Stimulated activated CD4-positive, alpha-beta T cell treated with anti-CD3 and anti-CD28 coated beads, Interleukin-2, amount 100 ng/mL, for 24 hours (primary cell): ENCODE measurements at places on chromosomes 13 and 19.

GRCh38 chr19:46840498-46840942, 10.1 kb downstream of the AP2S1 start:
- DNase-seq = peak; percentile 57

- DNase-seq = no peak
Measured at GRCh38 chr13:113664751-113665596, 2.0 kb upstream of the GRK1 start.

- DNase-seq = no peak
Measured at GRCh38 chr19:55275851-55276719, 3.8 kb downstream of the HSPBP1 start.

GRCh38 chr19:16442386-16443276, 29.1 kb downstream of the EPS15L1 start:
- DNase-seq = no peak

DNA sequence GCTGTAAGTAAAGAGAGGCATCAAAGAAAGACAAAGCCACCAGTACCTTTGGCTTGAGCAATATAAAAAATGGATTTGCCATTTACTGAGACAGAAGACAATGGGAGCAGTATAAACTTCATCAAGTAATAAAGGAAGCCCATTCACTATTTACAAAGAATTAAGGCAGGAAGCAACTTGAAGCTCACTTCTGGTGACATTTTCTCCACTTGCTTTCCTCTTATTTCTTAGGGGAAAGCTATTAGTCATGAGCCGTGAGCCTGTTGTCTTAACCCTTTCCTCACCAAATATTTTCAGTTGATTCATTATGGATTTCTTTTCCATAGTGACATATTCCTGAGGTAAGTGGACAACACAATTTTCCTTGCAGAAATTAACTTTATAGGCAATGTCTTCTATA, 156.8 kb downstream of the DNAJC3 start:
- DNase-seq = no peak

DNA sequence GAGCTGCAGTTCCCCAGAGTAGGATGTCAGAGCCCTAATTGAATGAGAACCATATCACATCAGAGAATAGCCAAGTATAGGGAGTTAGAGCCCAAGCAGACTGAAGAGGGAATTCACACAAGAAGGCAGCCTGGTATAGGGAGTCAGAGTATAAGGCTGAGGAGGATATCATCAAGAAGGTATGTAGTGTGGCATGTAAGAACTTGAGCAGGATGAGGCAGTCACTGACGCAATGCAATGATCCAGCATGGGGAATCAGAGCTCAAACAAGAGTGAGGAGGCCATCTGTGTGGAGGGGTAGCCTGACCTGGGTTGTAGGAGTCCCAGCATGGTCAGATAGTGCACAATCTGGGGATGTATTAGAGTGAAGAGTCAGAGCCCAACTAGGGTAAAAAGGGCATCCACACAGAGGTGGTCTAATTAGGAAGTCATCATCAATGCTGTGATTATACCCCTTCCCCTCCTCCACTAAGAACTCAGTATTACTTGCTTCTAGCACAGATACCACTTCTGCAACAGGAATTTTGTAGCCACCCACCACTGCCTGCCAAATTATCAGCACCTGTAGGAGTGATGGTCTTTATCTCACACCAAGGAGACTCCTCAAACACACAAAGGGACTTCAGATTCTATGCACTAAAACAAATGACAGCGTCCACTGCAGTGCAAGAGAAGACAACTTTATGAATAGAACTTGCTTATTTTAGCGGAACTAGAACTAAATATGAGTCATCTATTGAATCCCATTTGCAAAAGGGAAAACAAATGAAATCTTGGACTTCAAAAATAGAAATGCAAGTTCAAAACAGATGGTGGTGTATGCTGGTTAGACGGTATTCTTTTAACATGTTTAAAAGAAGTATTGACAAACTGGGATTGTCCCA, 107.2 kb downstream of the FNDC3A start:
- DNase-seq = no peak

DNA sequence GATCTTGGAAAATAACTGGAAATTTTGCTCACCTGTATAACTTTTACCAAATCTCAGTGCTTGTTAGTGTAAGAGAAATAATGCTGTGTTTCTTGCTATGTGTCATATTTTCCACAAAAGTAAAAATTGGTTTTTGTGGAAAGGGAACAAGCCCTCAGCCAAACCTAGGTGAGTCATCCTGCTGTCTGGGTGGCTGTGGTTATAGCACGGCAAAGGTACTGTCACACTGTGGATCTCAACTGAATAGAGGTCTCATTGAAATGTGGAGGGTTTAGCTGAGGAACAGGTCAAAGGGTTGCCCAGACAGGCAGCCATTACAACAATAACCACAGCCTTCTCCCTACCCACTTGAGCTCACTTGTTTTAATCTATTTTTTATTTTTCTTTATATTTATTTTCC, 338.8 kb upstream of the DACH1 start:
- no peak for DNase-seq

DNA sequence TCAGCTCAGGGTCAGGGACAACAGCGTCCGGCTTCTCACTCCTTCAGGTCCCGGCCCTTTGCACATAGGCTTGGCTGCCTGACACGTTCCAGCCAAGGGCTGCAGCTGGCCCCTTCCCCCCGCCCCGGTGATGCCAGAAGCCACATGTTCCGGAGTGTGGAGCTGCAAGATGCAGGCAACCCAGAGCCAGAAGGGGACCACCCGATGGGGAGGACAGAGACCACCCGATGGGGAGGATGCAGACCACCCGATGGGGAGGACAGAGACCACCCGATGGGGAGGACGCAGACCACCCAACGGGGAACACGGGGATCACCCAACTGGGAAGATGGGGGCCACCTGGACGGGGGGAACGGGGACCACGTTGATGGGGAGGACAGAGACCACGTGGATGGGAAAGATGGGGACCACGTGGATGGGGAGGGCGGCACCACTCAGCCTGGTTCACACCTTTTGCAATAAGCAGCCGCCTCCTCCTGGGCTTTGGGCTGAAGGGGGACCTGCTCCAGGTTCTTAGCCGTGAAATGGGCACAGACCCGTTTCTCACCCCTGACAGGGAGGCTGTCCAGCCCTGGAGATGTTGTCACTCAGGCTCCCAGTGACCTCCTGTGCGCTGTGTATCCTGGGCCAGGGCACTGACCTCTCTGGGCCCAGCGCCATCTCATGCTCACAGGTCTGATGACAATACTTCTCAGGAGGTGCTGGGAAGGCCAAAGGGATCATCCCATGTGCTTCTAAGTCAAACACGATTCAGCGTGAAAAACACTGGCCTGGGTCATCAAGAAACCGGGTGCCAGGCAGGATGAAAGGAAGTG, 34.5 kb downstream of the C13orf46 start:
- no peak for DNase-seq

- DNase-seq = no peak
Measured at GRCh38 chr13:46535825-46536224, 17.1 kb upstream of the LRCH1 start.

DNA sequence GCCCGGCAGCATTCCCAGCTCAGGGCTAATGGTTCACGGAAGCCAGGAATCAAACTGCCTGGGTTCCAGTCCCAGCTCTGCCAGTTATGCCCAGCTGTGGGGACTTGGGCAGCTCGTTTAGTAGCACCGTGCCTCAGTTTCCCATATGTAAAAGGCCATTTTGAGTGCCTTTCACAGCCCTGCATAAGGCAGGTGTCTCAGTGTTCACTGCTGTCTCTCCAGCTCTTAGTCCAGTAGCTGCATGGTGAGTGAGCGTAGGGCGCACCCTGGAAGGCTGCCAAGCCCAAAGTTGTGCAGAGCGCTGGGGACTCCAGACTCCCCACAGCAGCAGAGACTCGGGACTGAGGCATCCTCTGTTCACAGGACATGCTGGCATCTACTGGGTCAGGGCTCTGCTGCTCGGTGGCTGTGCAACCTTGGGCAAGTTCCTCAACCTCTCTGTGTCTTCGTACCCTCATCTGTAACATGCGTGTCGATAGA, 5.5 kb downstream of the RPL28 start:
- DNase-seq = peak; percentile 44

DNA sequence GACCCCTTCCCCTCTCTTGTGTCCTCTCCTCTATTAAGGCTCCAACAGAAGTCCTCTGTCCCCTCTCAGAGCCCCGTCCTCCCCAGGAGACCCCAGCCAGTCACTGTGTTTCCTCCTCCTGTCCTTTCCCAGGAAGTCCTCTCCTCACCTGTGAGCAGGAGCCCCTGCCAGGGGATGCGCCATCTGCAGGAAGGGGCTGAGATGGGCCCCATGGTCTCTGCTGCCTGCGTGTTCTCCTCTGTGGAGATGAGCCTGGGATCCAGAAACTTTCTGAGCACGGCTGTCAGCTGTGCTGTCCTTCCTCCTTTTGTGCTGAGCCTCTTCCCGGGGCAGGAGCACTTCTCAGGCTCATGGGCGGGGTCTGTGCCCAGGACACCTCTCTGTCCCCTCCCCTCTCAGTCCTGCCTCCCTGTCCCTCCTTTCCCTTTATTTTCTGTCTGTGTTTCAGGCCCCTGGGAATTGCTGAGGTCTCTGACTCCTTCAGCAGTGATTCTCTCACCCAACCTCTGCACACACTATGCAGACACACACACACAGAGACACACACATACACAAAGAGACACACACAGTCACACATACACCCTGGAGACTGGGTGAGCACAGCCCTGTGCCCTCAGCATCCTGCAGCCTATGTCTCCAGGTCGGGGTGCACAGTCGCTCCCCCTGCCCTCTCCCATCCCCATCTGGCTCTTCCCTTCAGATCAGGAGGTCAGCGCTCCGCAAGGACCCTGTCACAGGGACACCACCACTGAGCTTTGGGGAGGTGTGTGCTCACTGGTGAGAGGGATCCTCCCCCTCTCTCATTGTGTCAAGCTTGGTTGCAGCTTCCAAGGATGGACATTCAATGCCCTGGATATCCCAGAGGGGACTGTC, at the start of gene CEACAM8:
Gene CEACAM8, minus strand, starts transcription at position 308 of the 873 bp plus-strand sequence. Its CDS starts 96 bp downstream, at position 212.
- no peak for DNase-seq

- DNase-seq = no peak
Measured at GRCh38 chr13:29887686-29888085, 37.3 kb upstream of the UBL3 start.

GRCh38 chr13:31204592-31204991, 4.8 kb downstream of the B3GLCT start:
- DNase-seq = no peak

- no peak for DNase-seq
Measured at GRCh38 chr13:50078895-50079654, 63.8 kb downstream of the KCNRG start.

DNA sequence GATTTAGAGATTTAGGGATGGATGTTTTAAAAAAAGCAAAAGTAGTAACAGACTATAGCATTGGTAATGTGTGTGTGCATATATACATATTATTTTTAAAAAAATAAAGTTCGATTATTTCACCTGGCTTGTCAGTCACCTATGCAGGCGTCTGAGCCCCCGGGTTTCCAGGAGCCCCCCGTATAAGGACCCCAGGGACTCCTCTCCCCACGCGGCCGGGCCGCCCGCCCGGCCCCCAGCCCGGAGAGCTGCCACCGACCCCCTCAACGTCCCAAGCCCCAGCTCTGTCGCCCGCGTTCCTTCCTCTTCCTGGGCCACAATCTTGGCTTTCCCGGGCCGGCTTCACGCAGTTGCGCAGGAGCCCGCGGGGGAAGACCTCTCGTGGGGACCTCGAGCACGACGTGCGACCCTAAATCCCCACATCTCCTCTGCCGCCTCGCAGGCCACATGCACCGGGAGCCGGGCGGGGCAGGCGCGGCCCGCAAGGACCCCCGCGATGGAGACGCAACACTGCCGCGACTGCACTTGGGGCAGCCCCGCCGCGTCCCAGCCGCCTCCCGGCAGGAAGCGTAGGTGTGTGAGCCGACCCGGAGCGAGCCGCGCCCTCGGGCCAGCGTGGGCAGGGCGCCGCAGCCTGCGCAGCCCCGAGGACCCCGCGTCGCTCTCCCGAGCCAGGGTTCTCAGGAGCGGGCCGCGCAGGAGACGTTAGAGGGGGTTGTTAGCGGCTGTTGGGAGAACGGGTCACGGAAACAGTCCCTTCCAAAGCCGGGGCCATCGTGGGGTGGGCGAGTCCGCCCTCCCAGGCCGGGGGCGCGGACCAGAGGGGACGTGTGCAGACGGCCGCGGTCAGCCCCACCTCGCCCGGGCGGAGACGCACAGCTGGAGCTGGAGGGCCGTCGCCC, 840 bp upstream of the CCNA1 start:
- DNase-seq = no peak

GRCh38 chr19:14450168-14450874, 17.2 kb downstream of the PKN1 start:
- DNase-seq = peak; percentile 75

DNA sequence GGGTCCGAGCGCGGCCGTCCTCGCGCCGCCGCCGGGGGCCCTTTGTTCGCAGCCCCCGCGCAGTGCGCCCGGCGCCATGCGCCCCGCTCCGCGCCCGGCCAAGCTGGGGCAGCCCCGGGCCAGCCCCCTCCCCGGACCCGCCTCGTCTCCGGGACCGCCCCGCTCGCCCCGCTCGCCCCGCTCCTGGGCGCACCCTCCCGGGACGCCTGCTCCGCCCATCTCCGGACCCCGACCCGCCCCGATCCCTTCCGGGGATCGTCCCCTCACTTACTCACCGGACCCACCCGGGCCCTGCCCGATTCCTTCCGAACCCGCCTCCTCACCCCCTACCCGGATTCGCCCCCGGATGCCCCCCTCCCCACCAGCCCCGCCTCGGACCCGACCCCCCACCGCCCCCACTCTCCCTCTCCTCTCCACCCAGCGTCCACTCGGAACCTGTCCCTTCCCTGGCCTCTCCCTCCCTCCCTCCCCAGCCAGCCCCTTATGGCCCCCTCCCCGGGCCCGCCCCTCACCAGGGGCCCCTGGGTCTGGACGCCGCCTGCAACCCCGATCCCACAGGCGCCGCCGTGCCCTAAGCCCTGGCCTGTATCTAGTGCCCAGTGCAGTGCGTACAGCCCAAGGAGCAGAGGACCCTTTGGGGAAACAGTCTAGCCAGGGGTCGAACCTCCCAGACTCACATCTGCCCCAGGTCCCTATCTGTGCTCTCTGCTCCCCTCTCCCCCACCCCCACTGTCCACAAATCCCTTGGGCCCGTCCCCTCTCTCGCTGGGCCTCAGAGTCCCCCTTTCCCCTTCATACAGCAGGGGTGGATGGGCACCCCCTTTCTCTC, at the start of gene CPAMD8:
Gene CPAMD8, minus strand, starts transcription at position 105 of the 829 bp plus-strand sequence. CDS start 168 bp downstream, outside the sequence.
- no peak for DNase-seq

GRCh38 chr13:113848431-113849260, 15.2 kb downstream of the GAS6 start:
- no peak for DNase-seq

GRCh38 chr13:85853161-85853894, 54.1 kb upstream of the SLITRK6 start:
- DNase-seq = no peak

DNA sequence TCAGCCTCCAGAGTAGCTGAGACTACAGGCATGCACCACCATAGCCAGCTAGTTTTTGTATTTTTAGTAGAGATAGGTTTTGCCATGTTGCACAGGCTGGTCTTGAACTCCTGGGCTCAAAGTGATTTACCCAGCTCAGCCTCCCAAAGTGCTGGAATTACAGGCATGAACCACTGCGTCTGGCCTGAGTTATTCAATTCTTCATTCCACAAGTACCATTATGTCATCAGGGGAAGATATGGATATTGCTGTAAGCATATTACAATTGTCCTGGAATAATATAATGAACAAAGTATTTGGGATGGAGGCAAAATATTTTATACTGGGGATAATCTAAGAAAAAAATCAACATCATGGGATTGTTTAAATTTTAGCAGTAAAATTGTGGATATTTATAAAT, 646.0 kb upstream of the SLITRK6 start:
- DNase-seq = no peak

GRCh38 chr13:109781384-109782065, 4.9 kb downstream of the IRS2 start:
- no peak for DNase-seq

- no peak for DNase-seq
Measured at GRCh38 chr19:33393286-33394005, 19.9 kb downstream of the CEBPG start.

GRCh38 chr19:3178377-3178972, at the start of gene S1PR4:
Gene S1PR4, plus strand, starts transcription at chr19:3178769. Its CDS starts 24 bp downstream, at chr19:3178793.
- peak; percentile 69 for DNase-seq
